ENCODE measurements at places on chromosomes 2 and 18. TPM values are rescaled to one million over a fixed set of nuclear protein-coding genes. Genes with fewer than 3 reads are reported as not detected.

Gene ITPRIPL1
- total RNA-seq, result not detected

Gene TCF7L1
- 7.3 TPM for total RNA-seq

Gene INPP4A
- 10.1 TPM for total RNA-seq

Gene XIRP2
- total RNA-seq, result not detected

Gene ABCB11
- 0.02 TPM for total RNA-seq

Gene CGREF1
- total RNA-seq, result 7.9 TPM

Gene CCDC74A
- 17.3 TPM for total RNA-seq

Gene LYPD6B
- not detected for total RNA-seq

Gene PPP1R1C
- 2.0 TPM for total RNA-seq

Gene RAX
- not detected for total RNA-seq

Gene CNOT11
- total RNA-seq, result 40.3 TPM

Gene CCL20
- total RNA-seq, result 7.2 TPM

Gene MC4R
- not detected for total RNA-seq

Gene CAPN14
- 0.05 TPM for total RNA-seq

Gene STEAP3
- total RNA-seq, result 40.9 TPM

Gene GAL3ST2
- not detected for total RNA-seq

Gene XPO1
- 143 TPM for total RNA-seq

Gene SPEG
- 6.7 TPM for total RNA-seq

Gene NRP2
- 115 TPM for total RNA-seq

Gene AP1S3
- 23.7 TPM for total RNA-seq

Gene CNTNAP5
- total RNA-seq, result not detected

Gene UGT1A8
- not detected for total RNA-seq

Gene POTEC
- total RNA-seq, result not detected

Gene UCN
- total RNA-seq, result 2.2 TPM

Gene ALK
- total RNA-seq, result not detected

Gene TMEFF2
- total RNA-seq, result 0.29 TPM

Gene PRKAG3
- not detected for total RNA-seq

Gene GCKR
- 0.27 TPM for total RNA-seq

Gene TUBB8B
- not detected for total RNA-seq

Gene FAM237A
- not detected for total RNA-seq

Gene ALLC
- not detected for total RNA-seq

Gene CENPA
- 54.6 TPM for total RNA-seq

Gene DAPL1
- total RNA-seq, result not detected

Gene SLC5A7
- not detected for total RNA-seq
